ENCODE measurements at places on chromosomes 2 and 18.

GRCh38 chr18:10745219-10745618 is 219.4 kb downstream of the NAPG start:
- no peak for DNase-seq

DNA sequence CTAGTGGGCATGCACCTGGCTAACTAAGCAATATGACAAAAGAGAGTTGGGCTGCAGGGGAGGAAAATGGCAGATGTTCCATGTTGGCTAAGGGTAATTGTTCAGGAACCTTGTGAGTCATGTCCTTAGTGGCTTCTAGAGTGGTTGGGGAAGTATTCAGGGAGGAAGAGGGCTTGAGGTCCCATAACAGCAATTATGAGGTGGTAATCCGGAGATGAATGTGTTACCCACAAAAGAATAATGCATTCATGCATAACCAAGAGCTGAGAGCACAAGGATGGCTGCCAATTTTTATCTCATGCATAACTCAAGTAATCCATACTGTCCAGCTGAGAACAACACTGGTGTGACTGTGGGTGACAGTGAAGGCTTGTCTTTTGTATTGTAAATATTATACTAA is 42.9 kb downstream of the TMEFF2 start:
- no peak for DNase-seq

DNA sequence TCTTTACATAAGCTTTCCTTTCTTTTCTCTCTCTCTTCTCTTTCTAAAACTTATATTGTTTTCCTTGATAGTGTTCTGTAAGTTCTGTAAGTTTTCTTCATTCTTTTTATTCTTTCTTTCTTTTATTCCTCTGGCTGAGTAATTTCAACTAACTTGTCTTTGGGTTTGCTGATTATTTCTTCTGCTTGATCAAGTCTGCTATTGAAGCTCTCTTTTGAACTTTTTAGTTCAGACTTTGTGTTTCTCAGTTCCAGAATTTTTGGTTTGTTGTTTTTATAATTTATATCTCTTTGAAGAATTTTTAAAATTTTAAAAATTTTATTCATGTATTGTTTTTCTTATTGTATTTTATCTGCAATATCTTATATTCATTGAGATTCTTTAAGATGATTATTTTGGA is 795.8 kb upstream of the SALL3 start:
- DNase-seq = no peak

DNA sequence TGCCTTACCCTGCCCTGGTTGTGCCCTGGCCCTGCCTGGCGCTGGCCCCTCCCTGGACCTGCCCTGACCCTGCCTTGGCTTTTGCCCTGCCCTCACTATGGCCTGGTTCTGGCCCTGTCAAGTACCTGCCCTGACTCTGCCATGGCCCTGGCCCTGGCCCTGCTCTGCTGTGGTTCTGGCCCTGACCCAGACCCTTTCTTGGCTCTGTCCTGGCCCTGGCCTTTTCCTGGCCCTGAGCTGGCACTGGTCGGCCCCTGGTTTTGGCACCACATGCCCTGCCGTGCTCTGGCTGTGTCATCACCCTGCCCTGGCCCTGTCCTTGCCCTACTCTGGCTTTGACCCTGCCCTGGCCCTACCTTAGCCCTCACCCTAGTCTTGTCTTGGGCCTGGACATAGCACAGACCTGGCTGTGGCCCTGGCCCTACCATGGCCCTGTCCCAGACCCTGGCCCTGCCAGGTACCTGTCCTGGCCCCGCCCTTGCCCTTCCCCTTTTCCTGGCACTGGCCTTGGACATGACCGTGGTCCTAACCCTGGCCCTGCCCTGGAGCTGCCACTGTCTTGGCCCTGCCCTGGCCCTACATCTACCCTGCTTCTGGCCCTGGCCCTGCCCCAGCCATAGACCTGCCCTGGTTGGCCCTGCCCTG is 4.8 kb upstream of the ANKRD62 start:
- DNase-seq = no peak

GRCh38 chr2:174066871-174067270 is 101.7 kb upstream of the SP3 start:
- no peak for DNase-seq
